Stimulated activated CD4-positive, alpha-beta T cell treated with anti-CD3 and anti-CD28 coated beads, Interleukin-1b, Interleukin-23, amount 100 ng/mL, for 24 hours (primary cell): ENCODE measurements at places on chromosomes 2 and 18.

DNA sequence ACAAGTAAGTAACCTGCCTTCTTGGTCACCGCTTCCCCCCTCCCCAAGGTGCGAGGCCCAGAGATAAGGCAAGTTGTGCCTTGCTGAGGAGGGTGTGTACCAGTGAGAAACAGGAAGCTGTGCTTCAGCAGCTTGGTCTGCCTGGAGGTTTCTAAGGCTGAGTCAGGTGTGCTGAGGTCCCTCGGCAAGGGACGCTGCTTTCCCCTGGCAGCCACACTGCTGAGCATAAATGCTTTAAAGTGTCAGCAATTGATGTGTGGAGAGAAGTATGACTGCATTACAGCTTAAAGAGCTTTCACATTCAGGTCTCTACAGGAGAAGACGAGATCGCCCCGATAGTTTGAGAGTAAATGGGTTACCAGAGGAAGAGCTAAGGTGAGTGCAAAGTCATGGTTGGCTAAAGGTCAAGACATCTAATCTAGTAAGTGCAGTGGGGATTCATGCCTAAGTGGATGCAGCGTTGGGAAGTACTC lies 86.9 kb downstream of the LIMS1 start:
- peak; percentile 53 for DNase-seq

- no peak for DNase-seq
These were observed 181.7 kb upstream of the COPS8 start for GRCh38 chr2:236903978-236904377.

GRCh38 chr2:142065156-142065555 lies 65.7 kb downstream of the LRP1B start:
- no peak for DNase-seq

GRCh38 chr18:78771496-78772359 lies 207.9 kb upstream of the SALL3 start:
- no peak for DNase-seq

GRCh38 chr2:80573950-80574349 lies 269.4 kb upstream of the LRRTM1 start:
- no peak for DNase-seq

GRCh38 chr2:156663757-156664409 lies 227.7 kb downstream of the GPD2 start:
- no peak for DNase-seq

DNA sequence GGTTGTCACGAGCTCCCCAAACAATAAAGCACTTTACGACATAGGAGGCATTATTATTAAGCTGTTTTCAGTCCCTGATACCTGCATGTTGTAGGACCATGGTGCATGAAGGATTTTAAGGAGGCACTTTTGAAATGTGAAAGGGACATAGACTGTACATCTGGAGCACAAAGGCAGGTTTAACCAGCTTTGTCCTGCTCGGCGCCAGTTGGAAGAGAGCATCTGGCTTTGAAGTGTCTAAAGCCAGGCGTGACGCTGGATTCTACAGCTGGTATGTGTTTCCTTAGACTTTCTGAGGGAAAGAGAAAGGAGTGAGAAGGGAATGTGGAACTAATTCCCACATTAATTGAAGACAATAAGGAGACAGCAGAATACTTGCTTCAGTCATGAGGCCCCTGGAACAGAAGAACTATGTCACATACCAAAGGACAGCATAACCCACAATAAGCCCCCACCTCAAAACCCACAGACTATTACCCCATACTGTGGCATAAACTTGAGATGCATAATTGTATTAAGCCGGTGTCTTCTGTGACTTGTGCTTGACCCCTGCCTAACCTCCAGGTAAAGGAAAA lies 381.0 kb upstream of the MEX3C start:
- DNase-seq: no peak

DNA sequence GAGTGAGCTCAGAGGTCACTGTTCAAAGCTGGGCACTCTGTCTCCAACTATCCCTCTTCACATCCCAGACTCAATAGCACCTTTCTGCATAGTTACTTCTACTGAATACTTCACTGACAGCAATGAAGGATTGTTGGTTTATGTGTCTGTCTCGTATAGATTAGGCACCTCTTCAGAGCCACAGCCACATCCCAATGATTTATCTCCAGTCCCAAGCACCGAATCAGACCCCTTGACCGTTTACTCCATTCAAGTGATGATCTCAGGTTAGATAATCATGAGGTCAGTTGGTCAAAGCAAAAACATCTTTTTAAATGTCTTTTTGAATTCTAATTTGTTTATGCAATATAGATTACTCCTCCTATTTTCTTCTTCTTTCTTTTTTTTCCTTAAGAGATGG lies 14.7 kb downstream of the NEDD4L start:
- no peak for DNase-seq

- no peak for DNase-seq
These were observed 82.1 kb downstream of the UBR3 start for GRCh38 chr2:169909376-169909775.

DNA sequence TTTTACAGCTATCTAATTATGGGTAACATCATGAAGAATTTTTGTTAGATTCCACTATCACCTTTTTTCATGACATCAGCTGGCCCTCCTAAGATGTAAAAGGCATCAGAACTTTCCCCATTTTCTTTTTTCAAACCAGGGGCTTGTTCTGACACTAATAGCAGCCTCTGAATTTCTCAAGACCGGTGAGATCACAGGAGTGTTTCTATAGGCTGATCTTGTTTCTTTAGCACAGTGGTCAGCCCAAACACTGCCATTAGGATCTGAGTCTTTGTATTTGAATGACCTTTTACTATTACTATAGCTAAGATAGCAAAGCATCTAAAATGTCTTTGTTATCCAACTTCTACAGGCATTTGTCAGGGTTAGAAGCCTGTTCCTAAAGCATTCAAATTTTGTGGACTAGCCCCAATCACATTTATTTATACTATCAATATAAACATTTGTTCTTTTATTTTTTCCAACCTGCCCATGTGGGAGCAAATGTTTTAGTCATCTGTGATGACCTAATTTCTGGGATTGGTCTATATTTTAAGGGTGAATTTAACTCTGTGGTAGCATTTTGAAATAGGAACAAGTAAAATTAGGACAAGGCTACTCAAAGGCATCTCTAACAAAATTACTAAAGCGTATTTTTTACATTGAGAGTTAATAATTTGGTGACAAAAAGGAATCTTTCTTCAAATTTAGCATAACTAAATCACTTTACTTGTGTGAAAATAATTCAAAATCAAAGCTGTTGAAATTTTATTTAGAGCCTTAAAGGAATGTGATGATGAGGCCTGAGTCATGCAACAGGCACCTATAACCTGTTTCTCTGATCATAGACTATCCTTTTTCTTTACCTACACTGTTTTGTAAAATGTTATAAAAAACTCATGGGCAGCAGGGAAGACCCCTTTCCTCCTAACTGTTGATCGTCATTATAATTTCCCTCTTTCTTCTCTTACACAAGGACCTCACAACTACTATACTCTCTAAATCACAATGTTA lies 39.3 kb downstream of the ZAP70 start:
- DNase-seq: no peak
